Natural killer cell treated with Interleukin-12 subunit alpha and Interleukin-12 subunit beta and Interleukin-15 and Interleukin-18, amount 100 ng/mL, for 72 hours (primary cell): ENCODE measurements at places on chromosomes 13 and 19. TPM values are rescaled to one million over a fixed set of nuclear protein-coding genes. Genes with fewer than 3 reads are reported as not detected.

Gene JSRP1
- 0.73 TPM for total RNA-seq

Gene COLGALT1
- 53.9 TPM for total RNA-seq

GRCh38 chr13:35475960-35476943, at the start of gene MAB21L1:
Gene MAB21L1, minus strand, starts transcription at chr13:35476689. Its CDS starts 551 bp downstream, at chr13:35476138.
- DNase-seq, result no peak

GRCh38 chr13:102273111-102273510, 128.7 kb downstream of the FGF14 start:
- no peak for DNase-seq

- no peak for DNase-seq
Measured at GRCh38 chr13:41547251-41548000, 90.1 kb downstream of the RGCC start.

DNA sequence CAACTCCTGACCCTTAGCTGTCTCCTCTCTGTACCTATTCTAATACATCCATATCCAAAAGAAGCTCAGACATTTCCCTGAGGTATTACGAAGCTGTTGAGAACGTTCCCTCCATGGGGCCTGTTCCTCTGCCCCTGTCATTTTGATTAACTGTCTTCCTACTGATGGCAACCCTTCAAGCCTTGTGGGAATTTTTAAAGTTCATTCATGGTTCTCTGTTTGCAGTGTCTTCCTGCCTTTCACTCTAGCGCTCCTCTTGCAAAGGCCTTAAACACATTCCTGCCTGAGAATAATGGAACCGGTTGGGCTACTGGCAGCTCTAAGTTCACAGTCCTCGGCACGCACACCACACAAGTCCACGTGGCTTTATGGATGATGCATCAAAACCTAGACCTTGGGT, 66.1 kb downstream of the LHFPL6 start:
- no peak for DNase-seq

- peak; percentile 54 for DNase-seq
Measured at GRCh38 chr19:530134-531008, 1.2 kb upstream of the CDC34 start.
